ENCODE measurements at places on chromosomes 11 and 22.

- H3K4me3 ChIP-seq: no peak overlapping the region
- no peaks in the 10 kb centered on the region for H3K36me3 ChIP-seq
- DNase-seq: no peak
- H3K27me3 ChIP-seq: no peaks in the 10 kb centered on the region
- H3K4me1 ChIP-seq: no peaks in the 10 kb centered on the region
Measured at GRCh38 chr11:76578654-76579055, 91.9 kb downstream of the LRRC32 start.

DNA sequence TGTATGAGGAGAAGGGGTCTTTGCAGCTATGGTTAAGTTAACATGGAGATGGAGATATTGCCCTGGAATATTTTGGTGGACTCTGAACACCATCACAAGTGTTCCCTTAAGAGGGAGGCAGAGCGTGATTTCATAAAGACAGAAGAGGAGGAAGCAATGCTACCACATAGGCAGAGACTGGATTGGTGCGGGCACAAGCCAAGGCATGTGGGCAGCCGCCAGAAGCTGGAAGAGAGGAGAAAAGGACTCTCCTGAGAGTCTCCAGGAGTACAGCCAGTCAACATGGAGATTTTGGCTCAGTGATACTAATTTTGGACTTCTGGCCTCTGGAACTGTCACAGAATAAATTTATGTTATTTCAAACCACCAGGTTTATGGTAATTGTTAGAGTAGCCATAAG is 231.6 kb downstream of the OPCML start:
- H3K4me3 ChIP-seq: no peak overlapping the region
- H3K36me3 ChIP-seq: no peaks in the 10 kb centered on the region
- no peak for DNase-seq
- H3K27ac ChIP-seq: no peak overlapping the region
- no peaks in the 10 kb centered on the region for H3K4me1 ChIP-seq

GRCh38 chr11:96116376-96116775 is 192.5 kb upstream of the MTMR2 start:
- H3K4me3 ChIP-seq: no peak overlapping the region
- no peak overlapping the region for H3K27ac ChIP-seq
- DNase-seq: no peak
- no peaks in the 10 kb centered on the region for H3K27me3 ChIP-seq
- H3K36me3 ChIP-seq: no peaks in the 10 kb centered on the region
- H3K4me1 ChIP-seq: peaks cover under 1% of the 10 kb centered on the region

DNA sequence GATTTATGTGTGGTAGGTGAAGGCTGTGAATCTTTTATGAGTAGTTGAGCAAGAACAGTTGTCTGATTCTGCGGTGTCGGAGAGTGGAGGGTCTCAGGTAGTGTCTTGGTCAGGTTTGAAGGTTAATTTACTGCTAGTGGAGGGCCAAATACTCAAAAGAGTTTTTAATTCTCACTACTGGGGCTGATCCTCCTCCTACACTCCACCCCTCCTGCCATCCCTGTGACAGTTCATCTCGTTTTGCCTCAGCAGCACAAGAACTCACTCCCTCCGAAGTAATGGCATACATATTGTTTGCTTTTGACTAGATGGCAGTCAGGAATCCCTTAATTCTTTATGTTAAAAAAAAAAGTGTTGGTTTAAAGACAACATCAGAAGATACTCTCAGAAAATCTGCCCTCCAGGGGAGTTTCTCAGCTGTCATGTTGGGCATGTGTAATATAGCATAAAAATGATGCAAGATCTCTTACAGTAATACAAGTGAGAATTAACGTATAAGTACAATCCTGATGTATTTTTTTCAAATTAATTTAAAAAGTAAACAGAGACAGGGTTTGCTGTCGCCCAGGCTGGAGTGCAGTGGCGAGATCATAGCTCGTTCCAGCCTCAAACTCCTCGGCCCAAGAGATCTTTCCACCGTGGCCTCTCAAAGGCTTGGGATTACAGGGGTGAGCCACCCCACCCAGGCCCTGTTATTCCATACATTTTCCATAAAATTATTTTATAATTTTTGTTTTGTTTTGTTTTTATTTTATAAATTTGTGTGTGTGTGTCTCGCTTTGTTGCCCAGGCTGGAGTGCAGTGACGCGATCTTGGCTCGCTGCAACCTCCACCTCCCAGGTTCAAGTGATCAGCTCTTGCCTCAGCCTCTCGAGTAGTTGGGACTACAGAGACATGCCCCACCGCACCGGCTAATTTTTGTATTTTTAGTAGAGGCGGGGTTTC is 1.3 kb downstream of the FAR1 start:
- H3K4me1 ChIP-seq: peaks cover 19% of the 10 kb centered on the region
- H3K27me3 ChIP-seq: no peaks in the 10 kb centered on the region
- peaks cover 20% of the 10 kb centered on the region for H3K36me3 ChIP-seq
- no peak for DNase-seq

GRCh38 chr11:73743045-73743444 is 17.8 kb downstream of the RAB6A start:
- no peaks in the 10 kb centered on the region for H3K36me3 ChIP-seq
- H3K4me3 ChIP-seq: no peak overlapping the region
- H3K27me3 ChIP-seq: no peaks in the 10 kb centered on the region
- no peak overlapping the region for H3K27ac ChIP-seq
- 0 out of 3 replicates have a peak, but pooled peaks cover 2% of the 10 kb centered on the region for H3K4me1 ChIP-seq

- no peaks in the 10 kb centered on the region for H3K36me3 ChIP-seq
- H3K27ac ChIP-seq: no peak overlapping the region
- no peaks in the 10 kb centered on the region for H3K4me1 ChIP-seq
- no peak for DNase-seq
Measured at GRCh38 chr11:26134481-26135355, 197.2 kb upstream of the ANO3 start.
